Cardiac muscle cell (in vitro differentiated cells and primary cell): ENCODE measurements at places on chromosomes 2 and 18. TPM values are rescaled to one million over a fixed set of nuclear protein-coding genes. Genes with fewer than 3 reads are reported as not detected.

The ADGRF3 gene
- polyA plus RNA-seq, result 0.33 and 0.56 TPM in 2 replicates

The SUMO1 gene
- 202 and 217 TPM in 2 replicates for polyA plus RNA-seq

The LYPD6B gene
- 5.7 and 8.1 TPM in 2 replicates for polyA plus RNA-seq

The AUP1 gene
- 120 and 122 TPM in 2 replicates for polyA plus RNA-seq

The MEP1B gene
- 0.34 TPM in 1 of 2 replicates, not detected in the other for polyA plus RNA-seq

The IL36G gene
- polyA plus RNA-seq, result not detected in 2 replicates

The IL1RL1 gene
- polyA plus RNA-seq, result not detected in 2 replicates

The REG3G gene
- polyA plus RNA-seq, result not detected in 2 replicates

The EMILIN1 gene
- polyA plus RNA-seq, result 12.2 and 15.6 TPM in 2 replicates
